ENCODE measurements at places on chromosomes 12 and 14.
A peak's percentile ranks its signal among the peaks of the same experiment; 100 is the strongest.

GRCh38 chr12:94516985-94517384 is 57.3 kb upstream of the CEP83 start:
- DNase-seq, result no peak

DNA sequence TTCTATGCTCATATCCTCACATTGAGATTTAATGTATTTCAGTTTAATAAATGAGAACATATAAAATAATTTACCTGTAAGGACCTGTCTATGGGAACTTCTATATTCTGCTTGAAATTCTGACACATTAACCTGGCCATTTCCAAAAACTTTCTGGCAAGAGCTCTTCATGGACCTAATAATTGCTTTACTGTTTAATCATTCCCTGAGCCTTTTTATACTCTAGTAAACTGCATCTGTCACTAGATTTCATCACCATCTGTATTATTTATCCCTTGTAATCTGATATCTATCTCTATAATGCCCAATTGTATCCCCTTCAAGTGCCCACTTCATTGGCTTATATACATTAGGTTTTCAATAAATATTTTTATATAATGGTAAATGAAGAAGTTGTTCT is 327.7 kb downstream of the RAD51B start:
- no peak for DNase-seq

DNA sequence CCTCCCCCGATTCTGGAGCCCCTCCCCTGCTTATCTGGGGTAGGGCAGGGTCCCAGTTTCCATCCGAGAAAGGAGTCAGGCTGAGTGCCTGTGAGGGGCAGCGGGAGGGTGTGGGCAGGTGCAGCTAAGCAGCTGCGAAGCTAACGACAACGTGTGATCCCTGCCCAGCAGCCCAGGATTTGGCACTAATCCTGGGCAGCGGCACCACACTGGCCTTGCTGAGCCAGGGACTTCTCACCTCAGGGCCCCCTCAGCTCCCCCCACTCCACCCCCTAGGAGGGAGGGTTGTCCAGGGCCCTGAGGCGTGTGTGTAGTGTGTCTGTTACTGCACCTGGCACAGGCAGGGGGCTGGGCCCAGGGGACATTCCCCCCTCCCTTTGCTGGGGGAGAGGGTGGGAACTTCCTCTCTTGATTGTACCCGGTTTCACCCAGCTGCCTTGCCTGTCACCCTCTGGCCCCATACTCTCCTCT is 1.8 kb downstream of the SMIM41 start:
- no peak for DNase-seq

GRCh38 chr12:121823101-121823726 is 19.4 kb downstream of the SETD1B start:
- peak; percentile 28 for DNase-seq

DNA sequence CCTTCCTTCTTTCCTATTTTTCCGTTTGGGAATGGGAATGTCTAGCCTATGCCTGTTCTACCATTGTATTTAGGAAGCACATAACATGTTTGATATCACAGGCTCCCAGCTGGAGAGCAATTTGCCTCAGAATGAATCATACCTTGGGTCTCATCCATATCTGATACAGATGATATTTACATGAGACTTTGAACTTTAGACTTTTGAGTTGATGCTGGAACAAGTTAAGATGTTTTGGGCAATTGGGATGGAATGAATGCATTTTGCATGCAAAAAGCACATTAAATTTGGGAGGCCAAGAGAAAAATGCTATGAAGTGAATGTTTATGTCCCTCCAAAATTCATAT is 61.9 kb upstream of the BEGAIN start:
- DNase-seq, result no peak

GRCh38 chr12:68785358-68785757 is 22.6 kb upstream of the MDM2 start:
- DNase-seq, result no peak

GRCh38 chr14:58272588-58273372 is 25.6 kb upstream of the ARID4A start:
- no peak for DNase-seq

GRCh38 chr12:127214186-127214585 is 1052.8 kb upstream of the TMEM132C start:
- DNase-seq, result no peak

DNA sequence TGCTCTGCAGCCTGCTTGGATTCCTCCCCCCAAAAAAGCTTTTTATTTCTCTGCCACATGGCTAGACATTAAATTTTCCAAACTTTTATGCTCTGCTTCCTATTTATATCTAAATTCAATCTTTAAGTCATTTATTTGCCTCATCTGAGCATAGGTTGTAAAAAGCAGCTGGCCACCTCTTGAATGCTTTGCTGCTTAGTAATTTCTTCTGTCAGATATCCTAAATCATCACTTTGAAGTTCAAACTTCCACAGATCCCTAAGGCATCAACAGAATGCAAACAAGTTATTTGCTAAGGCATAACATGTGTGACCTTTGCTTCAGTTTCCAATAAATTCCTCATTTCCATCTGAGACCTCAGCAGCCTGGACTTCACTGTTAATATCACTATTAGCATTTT is 209.6 kb downstream of the FSCB start:
- DNase-seq, result no peak

GRCh38 chr14:67817750-67818438 is 1.5 kb upstream of the ZFYVE26 start:
- no peak for DNase-seq

DNA sequence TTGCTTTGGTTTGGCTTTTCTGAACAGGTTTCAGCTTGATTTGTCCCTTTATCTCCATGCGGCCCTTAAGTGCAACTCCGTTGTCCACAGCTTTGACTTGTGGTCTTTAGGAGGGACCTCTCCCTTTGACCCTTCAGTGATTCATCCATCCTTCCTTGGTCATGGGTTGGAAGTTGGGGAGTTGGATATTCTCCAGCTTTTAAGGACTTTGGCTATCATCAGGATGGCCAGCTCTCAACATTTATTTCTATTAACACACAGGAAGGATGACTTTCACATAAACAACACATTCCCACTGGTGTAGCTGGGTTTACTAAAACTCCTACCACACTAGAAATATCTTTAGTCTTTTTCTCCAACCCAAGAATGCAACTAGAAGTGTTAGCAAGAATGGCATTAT is 50.9 kb upstream of the E2F7 start:
- no peak for DNase-seq

DNA sequence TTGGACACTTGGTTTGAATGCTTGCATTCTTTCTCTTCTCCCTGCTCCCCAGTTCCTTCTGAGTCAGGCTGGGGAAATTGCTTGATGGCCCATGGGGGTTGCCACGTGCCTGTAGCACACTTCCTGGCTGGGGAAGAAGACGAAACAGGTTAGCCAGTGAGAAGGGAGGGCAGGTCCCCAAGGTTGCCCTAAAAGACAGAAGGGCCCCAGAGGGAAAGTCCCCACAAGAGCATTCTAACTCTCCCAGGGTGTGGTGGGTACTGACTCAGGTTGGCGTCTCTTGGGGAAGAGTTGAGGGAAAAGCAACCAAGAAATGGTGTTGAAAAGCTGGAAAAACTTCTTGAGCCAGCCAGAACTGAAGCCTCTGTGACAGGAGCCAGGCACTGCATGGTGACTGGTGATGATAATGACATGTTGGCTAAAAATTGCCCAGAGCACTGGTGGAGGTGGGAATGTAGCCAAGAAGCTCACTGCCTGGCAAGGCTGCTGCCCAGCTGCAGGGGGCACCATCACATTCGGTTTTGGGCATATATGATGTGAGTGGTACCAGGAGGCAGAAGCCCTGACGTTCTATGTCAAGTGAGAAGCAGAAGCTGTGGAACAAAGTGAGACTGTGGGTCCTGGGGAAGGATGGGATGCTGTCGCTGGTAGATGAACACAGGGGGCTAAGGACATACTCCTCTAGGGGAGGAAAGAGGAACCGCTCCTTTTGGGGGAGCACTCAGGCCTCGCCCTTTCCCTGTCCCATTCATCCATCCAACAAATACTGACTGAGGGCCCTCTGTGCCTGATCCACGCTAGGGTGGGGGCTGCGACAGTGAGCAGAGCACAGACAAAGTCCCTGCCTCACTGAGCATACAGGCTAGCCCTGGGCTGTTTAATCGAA is 8.1 kb upstream of the RABGGTA start:
- DNase-seq, result peak; percentile 73

DNA sequence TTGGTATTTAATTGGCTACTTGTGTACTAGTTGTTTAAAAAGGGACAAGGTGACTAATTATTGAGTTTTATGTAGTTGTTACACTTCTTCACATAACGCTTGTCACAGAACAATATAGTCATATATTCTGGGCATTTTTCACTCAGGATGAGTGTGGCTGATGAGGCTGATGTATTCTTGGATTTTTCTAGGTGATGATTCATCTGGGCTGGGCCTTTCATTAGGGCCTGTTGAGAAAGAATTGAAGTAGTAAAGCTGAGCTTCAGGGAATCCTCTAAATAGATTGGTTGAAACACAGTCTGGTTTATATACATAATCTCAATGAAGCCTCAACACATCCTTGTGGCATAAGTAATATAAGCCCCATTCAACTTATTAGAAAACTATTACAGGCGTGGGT is 445.7 kb downstream of the DAD1 start:
- no peak for DNase-seq

DNA sequence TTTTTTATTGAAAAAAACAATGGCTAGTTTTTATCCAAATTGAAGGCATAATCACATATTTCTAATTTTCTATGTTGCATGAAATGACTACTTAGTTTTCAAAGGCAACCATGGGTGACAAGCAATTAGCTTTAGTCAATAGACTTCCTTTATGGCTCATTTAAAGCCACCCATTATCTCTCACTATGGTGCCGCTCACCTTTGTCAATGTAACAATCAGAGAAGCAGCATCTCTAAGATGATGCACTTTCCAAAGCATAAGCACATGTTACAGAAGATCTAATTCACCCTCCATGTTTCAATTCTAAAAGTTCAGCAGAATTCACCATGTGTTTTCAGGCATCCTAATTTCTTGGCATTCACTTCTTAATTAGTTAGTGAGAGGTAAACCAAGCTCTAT is 166.6 kb upstream of the RPL10L start:
- DNase-seq, result no peak

DNA sequence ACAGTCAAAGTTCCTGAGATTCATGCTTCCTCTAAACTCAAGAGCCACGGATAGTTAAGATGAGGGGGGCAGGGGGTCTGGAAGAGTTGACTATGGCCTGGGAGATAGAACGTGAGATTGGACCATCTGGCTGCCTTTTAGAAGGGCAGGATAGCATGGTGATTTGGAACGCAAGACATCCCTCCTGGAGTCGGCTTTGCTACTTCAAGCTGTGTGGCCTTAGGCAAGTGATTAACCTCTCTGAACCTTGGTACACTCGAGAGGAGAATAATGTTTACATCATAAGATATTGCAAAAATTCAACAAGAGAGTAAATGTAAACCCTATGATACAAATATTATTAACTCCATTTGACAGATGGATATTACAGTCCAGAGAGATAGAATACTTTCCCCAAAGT is 49.7 kb downstream of the RPH3A start:
- no peak for DNase-seq

GRCh38 chr14:30389877-30390385 is 169.0 kb upstream of the G2E3 start:
- DNase-seq, result no peak

DNA sequence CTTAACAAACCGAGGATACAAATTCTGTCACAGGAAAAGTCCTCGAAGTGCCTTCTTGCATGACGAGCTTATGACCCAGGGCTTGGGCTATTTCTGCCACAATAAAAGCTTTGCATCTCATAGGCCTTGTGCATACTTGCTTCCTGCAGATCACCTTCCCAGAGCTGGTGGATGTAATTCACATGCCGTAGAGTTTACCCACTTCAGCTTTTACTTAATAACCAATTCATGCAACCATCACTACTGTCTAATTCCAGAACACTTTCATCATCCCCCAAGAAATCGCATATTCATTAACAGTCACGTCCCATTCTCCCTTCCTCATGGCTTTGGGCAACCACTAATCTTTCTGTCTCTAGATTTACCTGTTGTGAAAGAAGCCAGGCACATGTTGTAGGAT is 9.0 kb upstream of the BDKRB1 start:
- DNase-seq, result no peak

- DNase-seq, result no peak
Observed at GRCh38 chr12:42575717-42576116, 13.8 kb downstream of the PRICKLE1 start.

DNA sequence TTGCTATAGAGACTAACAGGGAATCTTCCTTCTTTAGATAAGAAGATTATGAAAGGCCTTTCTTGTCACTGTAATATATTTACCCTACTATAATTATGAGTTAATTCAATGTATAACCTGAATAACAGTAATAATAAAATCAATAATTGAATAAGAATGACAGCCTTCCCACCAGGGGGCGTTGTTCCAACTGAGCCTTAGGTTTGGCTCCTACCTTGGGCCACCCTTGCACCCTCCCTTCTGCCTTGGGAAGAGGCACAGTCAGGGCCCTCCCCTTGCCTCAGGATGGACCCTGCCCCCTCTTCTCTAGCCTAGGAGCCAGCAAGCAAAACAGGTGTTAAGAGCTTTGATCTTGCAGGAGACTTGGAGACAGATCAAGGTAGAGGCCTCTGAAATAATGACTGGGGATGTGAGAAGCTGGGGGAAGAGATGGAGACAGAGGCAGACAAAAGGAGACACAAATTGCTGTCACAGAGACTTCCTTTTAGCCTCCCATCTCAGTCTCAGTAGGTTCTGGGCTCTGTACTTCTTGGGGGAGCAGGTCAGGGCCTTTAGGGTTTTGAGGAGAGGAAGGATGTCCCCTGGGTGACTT is 40.1 kb upstream of the CISTR start:
- no peak for DNase-seq

- DNase-seq, result no peak
Observed at GRCh38 chr12:13628067-13628466, 353.3 kb downstream of the GRIN2B start.

- no peak for DNase-seq
Observed at GRCh38 chr12:124216966-124217365, 77.9 kb upstream of the RFLNA start.

DNA sequence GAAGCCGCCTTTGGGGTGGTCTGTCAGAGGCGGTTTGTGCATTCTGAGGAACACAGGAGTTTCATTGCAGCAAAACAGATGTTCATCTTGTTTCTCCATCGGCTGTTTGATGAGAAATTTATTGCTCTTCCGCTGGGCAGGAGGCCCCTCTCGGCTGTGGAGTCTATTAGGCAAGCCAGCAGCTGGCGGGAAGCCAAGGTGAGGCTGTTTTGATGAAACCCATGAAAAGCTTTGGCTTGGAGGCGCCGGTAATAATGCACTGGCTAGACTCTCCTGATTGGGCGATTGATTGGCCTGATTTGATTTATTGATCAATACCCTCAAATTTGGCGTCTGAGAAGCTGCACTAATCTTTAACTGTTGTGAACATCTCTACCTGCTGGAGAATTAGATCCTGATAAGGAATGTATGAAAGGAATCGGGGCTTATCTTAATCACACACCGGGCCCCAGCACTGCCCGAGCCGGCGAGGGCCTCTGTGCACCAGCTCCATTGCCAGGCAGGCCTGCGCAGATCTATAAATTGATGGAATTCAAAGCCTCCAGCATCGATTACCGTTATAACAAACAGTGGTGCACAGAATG is 187.7 kb downstream of the PHETA1 start:
- peak; percentile 84 for DNase-seq

DNA sequence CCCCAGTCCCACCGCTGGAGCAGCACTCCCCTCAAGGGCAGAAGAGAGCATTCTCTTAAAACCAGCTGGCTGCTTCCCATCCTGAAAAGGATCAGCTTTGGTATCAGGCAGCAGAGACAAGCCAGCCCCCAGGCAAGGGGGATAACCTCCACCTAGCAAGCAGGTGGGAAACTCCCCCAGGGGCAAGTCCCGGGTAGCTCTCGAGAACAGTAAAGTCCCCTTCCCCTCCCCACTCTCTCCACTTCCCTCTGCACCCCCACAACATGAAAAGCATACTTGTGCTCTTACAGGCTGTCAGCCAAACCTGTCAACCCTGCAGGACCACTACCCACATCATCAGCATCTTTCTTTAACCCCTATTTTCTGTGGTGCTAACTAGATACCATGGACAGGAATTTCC is 254.0 kb downstream of the NTF3 start:
- no peak for DNase-seq

All from left ventricle myocardium superior (tissue), 1 donor.